ENCODE measurements at places on chromosomes 7 and 10.

DNA sequence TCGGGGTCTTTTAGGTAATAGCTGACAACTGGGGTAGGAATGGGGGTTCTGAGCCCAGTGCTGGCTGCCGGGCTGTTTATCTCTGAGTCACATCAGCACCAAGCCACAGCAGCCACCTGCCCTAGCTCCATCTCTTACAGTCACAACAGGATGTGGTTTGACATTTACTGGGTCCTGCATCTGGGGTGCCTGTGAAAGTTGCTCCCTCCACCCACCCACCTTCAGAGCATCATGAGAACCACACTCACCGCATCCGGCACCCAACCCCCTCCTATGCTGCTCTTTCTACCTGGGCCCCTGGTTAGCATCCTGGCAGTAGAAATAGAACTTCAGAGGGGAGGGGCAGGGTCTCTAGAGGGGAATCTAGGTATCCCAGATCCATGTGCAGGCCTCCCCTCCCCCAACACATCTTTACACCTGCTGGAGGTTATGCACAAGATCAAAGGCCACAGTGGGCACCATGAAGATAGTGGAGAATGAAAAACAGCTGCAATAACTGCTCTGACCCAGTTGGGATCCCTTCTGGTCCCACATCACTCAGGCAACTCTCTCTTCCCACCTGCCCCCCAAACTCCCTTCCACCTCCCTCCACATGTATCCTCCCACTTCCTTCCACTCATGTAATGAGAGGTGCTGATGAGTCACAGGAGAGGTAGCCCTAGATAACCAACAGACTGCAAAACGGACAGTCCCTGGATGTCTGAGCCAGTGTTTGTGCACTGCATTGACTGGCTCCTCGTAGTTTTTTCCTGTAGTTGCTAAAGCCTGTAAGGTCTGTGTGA, 38.2 kb downstream of the PRSS2 start:
- DNase-seq = no peak

- DNase-seq = no peak
Observed at GRCh38 chr10:70905071-70906021, 17.0 kb upstream of the PCBD1 start.

DNA sequence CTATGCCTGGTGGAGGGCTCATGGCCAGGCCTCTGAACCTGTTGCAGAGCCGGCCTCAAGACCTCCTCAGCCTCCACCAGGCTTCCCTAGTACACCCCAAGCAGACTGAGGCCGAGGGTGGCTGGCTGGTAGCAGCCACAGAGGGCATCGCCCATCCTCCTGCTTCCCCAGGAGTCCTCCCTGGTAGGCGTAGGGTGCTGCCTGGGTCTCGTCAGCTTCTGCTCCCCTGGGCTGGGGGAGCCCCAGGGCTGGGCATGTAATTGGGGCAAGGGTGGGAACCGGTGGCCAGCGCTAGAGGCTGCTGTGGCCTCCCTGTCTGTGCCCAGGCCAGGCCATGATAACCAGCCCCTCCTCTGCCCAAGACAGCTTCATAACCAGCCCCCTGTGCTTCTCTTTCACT, 32.6 kb downstream of the TBATA start:
- no peak for DNase-seq

GRCh38 chr10:50614444-50615137, 9.2 kb downstream of the SGMS1 start:
- DNase-seq = no peak

GRCh38 chr10:26621889-26622711, 75.4 kb upstream of the PDSS1 start:
- no peak for DNase-seq

DNA sequence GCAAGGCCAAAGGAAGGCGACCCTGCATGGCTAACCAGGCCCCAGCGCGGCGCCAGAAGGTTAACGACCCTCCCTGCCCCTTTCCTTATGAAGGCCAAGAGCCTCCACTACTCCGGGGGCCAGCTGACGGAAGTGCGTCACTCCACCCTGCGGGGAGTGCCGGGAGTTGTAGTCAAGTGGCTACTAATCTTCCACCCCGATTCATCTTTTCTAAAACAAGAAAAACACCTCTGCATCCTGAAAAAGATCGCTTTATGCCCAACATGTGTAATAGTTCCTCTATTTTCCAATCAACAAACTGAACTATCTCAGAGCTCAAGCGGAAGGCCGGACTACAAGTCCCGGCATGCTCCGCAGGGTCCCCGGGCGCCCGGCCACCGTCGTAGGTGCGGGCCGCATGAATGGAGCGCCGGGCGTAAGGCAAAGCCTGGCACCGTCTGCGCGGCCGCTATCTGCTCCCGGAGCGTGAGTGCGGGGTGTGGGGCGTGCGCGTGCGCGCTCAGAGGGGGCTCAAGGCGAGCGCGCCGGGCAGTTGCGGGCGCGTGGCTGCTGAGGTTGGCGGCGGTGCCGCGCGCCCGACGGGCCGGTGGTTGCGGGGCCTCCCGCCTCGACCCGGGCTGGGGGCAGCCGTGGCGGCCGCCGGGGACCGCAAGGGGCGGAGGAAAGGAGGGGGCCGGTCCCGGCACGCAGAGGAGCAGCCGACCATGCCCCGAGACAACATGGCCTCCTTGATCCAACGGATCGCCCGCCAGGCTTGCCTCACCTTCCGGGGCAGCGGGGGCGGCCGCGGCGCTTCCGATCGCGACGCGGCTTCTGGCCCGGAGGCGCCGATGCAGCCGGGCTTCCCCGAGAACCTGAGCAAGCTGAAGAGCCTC, at the start of gene ADO:
TSS of gene ADO (plus strand) at position 365 of the 875 bp plus-strand sequence. CDS start at position 705, 340 bp downstream.
- peak; percentile 77 for DNase-seq

GRCh38 chr7:94059746-94060145, 55.6 kb upstream of the BET1 start:
- no peak for DNase-seq

DNA sequence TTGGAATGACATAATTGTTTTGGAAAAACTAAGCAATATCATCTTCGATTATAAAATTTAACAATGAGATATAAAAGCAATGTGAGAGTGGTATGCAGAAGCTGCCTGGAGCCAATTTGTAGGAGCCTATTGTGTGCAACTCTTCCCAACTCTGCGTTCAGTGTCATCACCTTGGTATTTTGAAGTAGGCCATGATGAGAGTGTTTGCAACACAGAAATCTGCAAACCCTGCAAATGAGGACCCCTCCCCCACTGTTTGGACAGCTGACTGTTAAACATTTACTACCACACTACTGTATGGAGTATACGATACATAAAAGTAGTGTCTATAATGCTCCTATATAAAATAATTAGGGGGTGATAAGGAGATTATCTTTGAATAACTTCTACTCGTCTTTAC, 531.3 kb downstream of the ATRNL1 start:
- no peak for DNase-seq

DNA sequence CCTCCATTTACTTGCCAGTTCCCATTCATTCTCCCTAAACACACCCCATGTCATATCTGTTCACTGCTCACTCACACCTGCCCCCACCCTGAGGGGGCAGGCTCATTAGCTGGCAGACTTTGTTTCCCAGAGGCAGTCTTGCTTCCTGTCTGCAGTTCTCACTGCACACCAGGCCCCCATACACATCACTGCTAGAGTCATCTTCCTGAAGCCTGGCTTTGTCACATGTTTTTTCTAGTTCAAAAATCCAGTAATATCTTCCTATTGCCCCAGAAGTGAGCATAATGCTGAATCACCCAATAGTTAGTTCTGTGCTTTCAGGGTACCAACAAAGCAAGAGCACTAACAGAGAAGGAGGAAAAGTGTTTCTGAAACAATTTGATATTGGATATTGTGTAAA, 1.9 kb downstream of the LRRC72 start:
- no peak for DNase-seq

GRCh38 chr10:102460836-102461186, 9.5 kb upstream of the C10orf95 start:
- no peak for DNase-seq

- no peak for DNase-seq
Observed at GRCh38 chr7:71348821-71349681, 217.1 kb downstream of the GALNT17 start.

DNA sequence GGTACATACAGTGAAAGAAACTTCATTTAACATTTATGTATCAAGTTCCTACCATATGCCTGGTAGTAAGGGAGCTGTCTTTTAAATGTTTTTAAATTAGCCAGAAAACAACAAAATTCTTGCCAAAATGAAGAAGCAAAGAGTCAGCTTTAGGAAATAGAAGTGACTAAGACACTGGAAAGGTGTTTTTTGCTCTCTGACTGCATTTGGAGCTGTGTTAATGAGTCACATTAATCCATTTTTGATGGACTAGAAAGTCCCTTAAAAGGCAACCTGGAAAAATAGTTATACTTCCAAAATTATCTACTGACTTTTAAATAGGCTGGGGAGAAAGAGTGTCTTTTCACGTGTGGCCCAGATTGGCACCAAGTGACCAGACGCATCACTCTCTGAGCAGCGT, 3.9 kb upstream of the COL17A1 start:
- DNase-seq = no peak

- DNase-seq = no peak
Observed at GRCh38 chr7:155794196-155794595, 18.1 kb downstream of the SHH start.

- no peak for DNase-seq
Observed at GRCh38 chr10:26802527-26802926, 58.2 kb downstream of the ABI1 start.

GRCh38 chr7:23938937-23939552, 229.0 kb downstream of the STK31 start:
- no peak for DNase-seq

DNA sequence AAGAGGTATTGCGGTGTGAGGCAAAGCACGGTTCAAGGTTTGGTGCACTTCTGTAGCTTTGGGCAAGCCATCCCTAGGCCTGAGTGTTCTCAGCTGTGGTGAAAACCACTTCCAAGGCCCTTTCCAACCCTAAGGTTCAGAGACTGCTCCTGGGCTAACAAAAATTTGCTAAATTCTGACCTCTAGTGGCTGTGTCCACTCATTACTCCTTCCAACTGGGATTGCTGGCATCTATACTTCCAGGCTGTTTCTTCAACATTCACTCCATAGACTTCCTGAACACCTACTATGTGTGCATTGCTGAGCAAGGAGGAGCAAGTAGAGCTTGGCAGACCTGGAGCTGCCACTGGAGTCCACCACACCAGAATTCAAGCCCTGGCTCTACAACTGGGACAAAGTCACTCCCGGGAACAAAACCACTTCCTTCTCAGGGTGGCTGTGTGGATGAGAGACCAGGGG, 29.3 kb upstream of the SH3PXD2A start:
- DNase-seq = no peak

DNA sequence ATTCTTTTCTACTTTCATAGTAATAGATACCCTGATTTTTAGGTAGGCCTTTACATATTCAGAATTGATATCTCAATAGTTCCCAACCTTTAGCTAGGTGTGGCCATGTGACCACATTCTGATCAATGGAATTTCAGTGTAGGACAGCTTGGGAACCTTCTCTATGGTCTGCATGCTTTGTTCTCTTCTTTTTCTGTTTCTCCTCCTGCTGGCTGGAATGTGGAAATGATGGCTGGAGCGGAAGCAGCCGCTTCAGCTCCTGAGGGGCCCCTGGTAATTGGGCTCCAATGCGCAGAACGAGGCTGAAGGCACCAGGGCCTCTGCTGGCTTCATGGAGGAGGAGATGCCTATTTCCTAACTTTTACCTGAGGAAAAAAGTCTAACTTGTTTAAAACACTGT, 152.6 kb downstream of the ZMYND11 start:
- no peak for DNase-seq

- no peak for DNase-seq
Observed at GRCh38 chr7:1407892-1408291, 51.4 kb downstream of the MICALL2 start.

GRCh38 chr10:97140902-97141745, 44.6 kb downstream of the SLIT1 start:
- DNase-seq = no peak

DNA sequence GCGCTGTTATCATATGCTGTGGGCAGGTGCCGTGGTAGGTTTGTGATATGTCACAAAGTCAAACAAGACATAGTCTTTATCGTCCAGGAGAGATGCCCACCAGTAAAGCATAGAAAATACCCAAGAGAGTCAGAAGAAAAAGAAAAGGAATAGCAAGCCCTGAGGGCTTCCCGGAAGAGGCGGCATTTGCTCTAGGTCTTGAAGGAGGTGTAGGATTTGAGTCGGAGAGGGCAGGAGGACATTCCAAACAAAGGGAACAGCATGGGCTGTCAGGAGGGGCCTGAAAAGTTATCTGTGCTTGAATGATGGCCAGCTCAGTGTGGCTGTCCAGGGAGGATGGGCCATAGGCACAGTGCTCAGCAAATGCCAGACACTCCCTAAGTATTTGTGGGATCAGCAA, 42.2 kb downstream of the COL13A1 start:
- no peak for DNase-seq

GRCh38 chr7:31950091-31950755, 120.0 kb downstream of the PDE1C start:
- no peak for DNase-seq

DNA sequence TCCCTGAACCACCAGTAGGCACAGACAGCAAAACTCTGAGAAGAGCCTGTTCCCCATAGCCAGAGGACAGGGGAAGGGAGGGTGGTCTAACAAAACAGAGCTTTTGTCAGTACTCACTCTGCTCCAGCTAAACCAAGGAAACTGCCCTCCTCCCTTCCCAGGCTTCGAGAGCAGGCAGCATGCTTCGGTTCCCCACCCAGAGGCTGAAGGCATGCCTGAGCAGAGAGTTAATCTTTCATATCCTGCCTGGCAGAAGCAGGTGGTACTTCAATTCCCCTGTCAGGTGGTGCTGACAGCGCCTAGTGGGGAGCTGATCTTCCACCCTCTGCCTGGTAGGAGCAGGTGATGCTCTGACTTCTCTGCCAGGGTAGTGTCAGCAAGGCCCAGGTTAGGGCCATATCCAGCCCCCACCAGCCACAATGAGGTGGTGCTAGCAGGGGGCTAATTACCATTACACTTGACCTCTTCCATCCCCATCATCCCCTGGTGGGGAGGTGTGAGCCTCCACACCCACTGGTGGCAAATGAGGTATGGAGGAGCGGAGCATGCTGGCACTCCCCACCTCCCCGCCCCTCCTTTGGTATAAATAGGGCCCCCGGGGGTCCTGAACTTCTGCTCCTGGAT, 35.1 kb downstream of the SDK1 start:
- no peak for DNase-seq

DNA sequence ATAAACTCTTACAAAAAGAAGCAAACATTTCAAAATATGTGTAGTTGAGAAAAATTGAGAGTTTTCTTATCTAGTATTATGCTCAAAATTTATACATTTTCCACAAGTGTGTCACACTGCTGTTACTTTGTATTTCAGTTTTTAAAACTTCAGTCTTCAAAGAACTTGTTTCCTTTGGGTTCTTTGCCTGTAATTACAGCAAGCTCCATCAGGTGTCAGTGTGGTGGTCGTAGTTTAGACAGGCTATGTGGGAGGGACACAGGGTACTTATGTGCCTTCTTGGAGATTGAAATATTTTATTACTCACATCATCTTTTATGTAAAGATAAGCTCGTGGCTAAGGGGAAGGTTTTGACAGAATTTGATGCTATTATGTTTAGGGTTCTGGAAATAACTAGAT, 360.5 kb downstream of the FGFR2 start:
- DNase-seq = no peak

GRCh38 chr10:8726084-8726778, 671.7 kb downstream of the GATA3 start:
- DNase-seq = no peak
